Lung (tissue), 17 donors: ENCODE measurements at places on chromosomes 3 and 15. TPM values are rescaled to one million over a fixed set of nuclear protein-coding genes. Genes with fewer than 3 reads are reported as not detected.

GRCh38 chr15:67050062-67050461 is 15.3 kb upstream of the SMAD3 start:
- peak; percentile 60 for DNase-seq

- DNase-seq, result no peak
Measured at GRCh38 chr3:170767576-170767941, 102.4 kb downstream of the RPL22L1 start.

DNA sequence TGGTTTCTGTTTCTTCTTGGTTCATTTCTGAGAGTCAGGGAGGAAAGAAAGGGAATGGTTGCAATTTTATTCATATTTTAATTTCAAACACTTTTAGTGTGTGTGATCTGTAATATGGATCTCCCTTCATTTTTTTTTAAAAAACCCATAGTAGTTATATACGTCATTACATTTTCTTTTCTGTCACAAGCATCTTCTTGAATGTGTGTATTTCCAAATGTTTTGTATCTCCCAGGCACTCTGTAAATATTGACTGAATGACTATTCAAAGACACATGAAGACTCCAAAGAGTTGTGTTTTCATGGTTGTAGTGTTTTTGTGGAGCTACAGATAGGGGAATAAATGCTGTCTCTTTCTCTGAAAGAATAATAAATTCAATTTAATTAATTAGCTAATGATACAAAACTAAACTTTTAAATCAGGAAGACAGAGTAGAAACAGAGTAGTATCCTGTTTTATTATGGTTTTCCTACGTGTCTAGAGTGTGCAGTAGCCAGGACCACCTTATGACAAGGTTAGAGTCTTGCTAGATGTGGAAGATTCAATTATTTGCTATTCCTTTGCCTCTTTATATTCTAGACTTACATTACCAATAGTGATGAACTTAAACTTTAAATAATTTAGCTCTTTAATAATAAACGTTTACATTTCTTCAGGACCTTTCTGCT is 35.5 kb downstream of the NECTIN3 start:
- DNase-seq, result no peak

- DNase-seq, result peak; percentile 92
Measured at GRCh38 chr3:51982838-51983577, at the start of gene ACY1. Gene ACY1, plus strand, starts transcription at chr3:51983535. Its CDS starts 530 bp downstream, at chr3:51984065.

- DNase-seq, result peak; percentile 46
Measured at GRCh38 chr3:152591515-152591914, 243.4 kb upstream of the P2RY1 start.

GRCh38 chr3:103446953-103447629 is 1012.3 kb downstream of the ZPLD1 start:
- peak; percentile 17 for DNase-seq

GRCh38 chr3:9754678-9755077 is 4.9 kb downstream of the OGG1 start:
- DNase-seq, result no peak

- no peak for DNase-seq
Measured at GRCh38 chr3:79810092-79810491, 42.3 kb upstream of the ROBO1 start.

- DNase-seq, result no peak
Measured at GRCh38 chr3:134904241-134904771, 109.2 kb downstream of the EPHB1 start.

DNA sequence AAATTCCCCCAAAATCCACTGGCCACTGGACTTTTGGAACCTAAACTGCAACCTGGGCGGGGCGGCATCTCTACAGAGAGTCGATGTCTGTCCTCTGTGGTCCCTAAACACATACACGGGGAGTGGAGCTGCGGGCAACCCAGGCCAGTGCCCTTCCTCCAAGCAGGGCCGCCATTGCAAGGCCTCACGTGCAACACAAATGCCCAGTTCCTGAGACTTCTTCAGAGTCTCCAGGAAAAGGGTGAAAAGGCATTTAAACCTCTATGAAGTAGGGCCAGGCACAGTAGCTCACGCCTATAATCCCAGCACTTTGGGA is 4.9 kb downstream of the MUC4 start:
- DNase-seq, result no peak

GRCh38 chr3:34301313-34301712 is 502.9 kb downstream of the PDCD6IP start:
- no peak for DNase-seq

DNA sequence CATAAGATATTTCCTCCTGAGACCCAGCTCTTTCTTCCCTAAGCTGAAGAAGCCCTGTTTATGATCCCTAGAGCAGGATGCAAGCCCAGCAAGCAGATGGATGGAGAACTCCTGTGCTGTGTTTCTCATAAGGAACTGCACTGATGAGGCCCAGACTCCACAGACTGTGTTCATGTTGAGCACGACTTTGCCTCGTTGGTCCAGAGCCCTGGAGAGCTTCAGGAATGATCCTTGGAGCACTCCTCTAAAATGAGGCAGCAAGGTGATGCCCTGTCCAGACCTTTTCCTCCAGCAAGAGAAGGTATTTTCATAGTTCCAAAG is 83.8 kb downstream of the MYLK start:
- DNase-seq, result no peak

DNA sequence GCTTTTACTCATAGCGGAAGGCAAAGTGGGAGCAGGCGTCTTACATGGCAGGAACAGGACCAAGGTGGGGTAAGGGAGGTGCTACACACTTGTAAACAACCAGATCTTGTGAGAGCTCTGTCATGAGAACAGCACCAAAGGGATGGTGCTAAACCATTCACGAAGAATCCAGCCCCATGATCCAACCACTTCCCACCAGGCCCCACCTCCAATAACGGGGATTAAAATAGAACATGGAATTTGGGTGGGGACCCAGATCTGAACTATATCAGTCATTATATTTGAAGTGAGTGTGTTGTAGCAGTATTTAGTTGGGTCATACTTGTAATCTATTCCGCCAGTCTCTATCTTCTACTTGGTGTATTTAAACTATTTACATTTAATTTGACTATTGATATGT is 190.9 kb downstream of the RPLP1 start:
- no peak for DNase-seq

- no peak for DNase-seq
Measured at GRCh38 chr15:83225449-83225848, 17.8 kb upstream of the HDGFL3 start.

- DNase-seq, result no peak
Measured at GRCh38 chr3:145692751-145693150, 468.2 kb downstream of the PLOD2 start.

DNA sequence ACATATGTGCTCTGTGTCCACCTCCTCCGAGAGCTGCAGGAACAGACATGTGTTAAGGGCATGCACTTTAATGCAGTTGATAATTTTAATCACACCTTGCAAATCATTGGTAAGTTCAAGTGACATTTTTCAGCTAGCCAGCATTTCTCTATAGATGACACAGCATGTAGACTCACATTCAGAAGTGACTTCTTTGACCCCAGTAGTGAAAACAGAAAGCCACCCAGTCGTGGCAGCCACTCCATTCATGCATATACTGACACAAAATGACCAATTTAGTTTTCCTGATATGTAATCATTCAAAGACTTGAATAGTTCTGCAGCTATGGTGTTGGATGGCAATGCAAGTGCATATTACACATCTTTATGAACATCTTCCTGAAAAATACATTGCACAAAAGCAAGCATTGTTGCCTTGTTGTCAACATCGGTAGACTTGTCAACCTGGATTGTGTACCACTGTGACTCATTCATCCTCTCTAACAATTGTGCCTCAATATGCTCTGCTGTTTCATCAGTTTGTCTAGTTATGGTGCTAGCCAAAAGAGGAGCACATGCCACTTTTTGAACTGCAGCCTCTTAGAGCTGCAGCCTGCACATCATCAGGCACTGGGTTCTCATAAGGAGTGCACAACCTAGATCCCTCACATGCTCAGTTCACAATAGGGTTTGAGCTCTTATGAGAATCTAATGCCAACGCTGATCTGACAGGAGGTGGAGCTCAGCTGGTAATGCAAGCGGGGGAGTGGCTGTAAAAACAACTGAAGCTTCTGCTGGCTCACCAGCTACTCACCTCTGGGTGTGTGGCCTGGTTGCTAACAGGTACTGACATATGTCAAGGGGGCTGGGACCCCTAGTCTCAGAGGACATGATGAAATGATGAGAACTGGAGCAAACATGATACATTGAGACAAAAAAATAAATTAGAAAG is 622.0 kb downstream of the PYDC2 start:
- no peak for DNase-seq

GRCh38 chr15:92083190-92083589 is 229.7 kb downstream of the SLCO3A1 start:
- DNase-seq, result no peak

- DNase-seq, result no peak
Measured at GRCh38 chr3:78751266-78751665, 1016.5 kb downstream of the ROBO1 start.

DNA sequence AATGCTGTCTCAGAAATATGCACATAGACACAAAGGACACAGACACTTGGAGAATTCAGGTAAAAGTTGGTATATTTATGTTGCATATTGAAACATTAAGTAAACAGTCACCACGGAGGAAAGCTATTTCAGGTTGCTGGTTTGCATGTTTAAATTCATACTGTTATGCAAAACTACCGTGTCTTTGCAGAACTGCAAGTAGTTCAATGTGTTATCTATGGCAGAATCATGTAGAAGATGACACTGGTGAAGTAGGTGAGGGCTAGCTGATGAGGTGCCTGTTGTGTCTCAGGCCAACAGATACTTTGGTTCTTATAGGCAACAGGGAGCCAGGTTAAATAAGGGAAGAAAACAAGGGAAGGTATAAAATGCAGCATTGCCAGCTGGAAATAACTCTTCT is 511.3 kb downstream of the DIPK2A start:
- DNase-seq, result no peak

DNA sequence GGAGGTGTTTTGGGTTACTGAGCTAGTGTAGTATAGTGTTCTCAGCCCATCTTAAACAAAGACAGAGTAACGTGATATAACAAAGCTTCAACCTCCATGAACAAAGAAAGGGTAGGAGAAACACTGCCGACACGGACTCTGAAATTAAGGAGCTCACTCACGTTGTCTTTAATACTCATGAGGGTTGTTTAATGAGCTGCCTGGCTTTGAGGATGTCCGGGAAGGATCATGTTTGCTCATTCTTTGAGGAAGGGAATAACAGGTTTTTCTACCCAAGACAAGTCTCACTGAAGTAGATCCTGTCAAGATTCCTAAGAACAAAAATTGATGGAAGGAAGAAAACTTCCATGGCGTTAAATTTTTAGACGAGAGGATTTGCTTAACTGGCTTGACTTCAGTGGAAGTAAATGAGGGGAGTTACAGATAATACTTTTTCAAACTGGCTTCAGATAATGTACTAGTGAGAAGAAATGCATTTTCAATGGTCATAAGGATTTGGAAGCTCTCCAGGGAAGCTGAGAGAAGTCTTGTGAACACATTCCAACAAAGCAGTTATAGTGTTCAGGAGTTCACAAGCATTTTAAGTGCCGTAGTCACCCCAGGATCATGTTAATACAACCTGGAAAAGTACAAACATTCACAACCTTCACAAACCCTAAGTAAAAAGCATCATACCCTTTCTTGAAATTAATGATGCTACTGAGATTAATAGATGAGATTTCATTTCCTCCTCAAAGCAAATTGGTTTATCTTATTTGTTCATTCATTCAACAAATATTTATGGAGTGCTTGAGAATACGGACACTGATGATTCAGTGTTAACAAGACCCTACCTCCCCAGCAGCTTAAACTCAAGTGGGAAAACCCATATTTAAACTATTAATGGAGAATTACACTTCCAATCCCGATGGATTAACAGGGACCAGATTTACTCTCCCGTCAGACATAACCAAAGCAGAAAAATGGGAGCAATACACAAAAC is 101.5 kb downstream of the SHQ1 start:
- peak; percentile 76 for DNase-seq

DNA sequence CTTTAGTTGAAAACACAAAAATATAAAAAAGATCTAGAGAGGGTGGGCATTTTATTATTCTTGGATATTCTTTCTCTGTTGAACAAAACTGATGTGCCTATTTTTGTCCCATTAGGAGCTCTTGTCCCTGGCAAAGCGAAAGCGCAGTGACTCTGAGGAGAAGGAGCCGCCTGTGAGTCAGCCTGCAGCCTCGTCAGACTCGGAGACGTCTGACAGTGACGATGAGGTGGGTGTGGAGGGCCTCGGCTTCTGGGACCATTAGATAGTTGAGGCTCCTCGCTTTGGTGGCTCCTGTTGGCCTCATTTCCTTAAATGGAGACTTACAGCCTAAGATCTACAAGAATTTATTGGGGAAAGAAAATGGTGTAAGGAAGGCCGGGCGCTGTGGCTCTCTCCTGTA is 21.3 kb downstream of the RTF1 start:
- DNase-seq, result no peak

DNA sequence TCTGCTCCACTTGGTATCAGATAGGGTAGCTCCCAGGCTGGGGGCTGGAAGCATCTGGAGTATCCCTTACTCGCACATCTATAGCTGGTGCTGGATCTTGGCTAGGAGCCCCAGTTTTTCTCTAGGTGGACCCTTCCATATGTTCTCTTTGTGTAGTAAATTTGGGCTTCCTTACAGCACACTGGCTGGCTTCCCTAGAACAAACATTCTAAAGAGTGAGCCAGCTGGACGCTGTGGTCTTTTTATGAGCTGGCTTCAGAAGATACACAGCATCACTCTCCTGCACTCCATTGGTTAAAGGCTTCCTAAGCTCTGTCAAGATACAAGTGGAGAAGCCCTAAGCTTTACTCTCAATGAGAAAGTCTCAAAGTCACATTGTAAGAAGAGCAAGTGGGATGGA is 322.1 kb downstream of the WDR72 start:
- peak; percentile 13 for DNase-seq

DNA sequence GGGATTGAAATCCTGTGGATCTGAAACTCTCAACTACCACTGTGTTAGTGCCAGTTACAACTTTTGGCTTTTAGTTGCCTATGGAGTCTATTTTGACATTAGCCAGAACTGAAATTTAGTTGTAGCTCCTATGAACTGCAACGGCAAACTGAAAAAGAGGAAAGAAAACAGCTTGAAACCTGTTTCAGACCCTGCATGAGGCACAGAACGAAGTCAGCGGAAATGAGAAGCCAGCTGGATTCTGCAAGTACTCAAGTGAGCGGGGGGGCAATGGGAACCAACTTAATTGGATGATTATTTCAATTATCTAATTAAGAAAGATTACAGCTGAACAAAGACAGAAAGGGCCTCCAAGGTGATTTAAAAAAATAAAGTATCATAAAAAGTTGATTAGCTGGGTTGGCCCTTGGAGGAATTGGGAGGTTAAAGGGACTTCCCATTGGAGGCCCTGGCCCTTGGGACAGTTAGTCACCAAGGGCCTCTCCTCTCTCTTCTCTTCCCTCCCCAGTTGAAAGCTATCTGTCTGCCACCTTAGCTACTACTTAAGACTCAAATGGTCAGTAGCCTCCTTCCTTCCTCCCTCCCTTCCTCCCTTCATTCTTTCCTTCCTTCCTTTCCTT is 352.1 kb downstream of the SHQ1 start:
- peak; percentile 35 for DNase-seq

- DNase-seq, result no peak
Measured at GRCh38 chr3:17678116-17678741, 64.2 kb downstream of the TBC1D5 start.

- no peak for DNase-seq
Measured at GRCh38 chr15:52331490-52332240, 36.1 kb upstream of the MYO5C start.

GRCh38 chr15:101558221-101558941 is 68.9 kb upstream of the PCSK6 start:
- peak; percentile 57 for DNase-seq

The OR5K2 gene
- total RNA-seq, result not detected

The TYRO3 gene
- total RNA-seq, result 13.8 TPM

The SV2B gene
- total RNA-seq, result 1.6 TPM

The OR5H2 gene
- total RNA-seq, result not detected

The TNIK gene
- total RNA-seq, result 18.3 TPM

The SMCO1 gene
- not detected for total RNA-seq

The NR1D2 gene
- 33.3 TPM for total RNA-seq

The UBAP1L gene
- total RNA-seq, result 4.7 TPM

The TP53BP1 gene
- 97.4 TPM for total RNA-seq
